Activated naive CD8-positive, alpha-beta T cell treated with anti-CD3 and anti-CD28 coated beads, Interleukin-2, amount 10 ng/mL, durations not matched to agents 7 days and 5 days (primary cell): ENCODE measurements at places on chromosomes 3 and 15. TPM values are rescaled to one million over a fixed set of nuclear protein-coding genes. Genes with fewer than 3 reads are reported as not detected.

GRCh38 chr15:68106656-68107055 is 52.5 kb downstream of the PIAS1 start:
- peaks cover 1% of the 10 kb centered on the region for H3K4me1 ChIP-seq
- no peak overlapping the region for H3K4me3 ChIP-seq
- DNase-seq = no peak
- no peaks in the 10 kb centered on the region for H3K27me3 ChIP-seq

DNA sequence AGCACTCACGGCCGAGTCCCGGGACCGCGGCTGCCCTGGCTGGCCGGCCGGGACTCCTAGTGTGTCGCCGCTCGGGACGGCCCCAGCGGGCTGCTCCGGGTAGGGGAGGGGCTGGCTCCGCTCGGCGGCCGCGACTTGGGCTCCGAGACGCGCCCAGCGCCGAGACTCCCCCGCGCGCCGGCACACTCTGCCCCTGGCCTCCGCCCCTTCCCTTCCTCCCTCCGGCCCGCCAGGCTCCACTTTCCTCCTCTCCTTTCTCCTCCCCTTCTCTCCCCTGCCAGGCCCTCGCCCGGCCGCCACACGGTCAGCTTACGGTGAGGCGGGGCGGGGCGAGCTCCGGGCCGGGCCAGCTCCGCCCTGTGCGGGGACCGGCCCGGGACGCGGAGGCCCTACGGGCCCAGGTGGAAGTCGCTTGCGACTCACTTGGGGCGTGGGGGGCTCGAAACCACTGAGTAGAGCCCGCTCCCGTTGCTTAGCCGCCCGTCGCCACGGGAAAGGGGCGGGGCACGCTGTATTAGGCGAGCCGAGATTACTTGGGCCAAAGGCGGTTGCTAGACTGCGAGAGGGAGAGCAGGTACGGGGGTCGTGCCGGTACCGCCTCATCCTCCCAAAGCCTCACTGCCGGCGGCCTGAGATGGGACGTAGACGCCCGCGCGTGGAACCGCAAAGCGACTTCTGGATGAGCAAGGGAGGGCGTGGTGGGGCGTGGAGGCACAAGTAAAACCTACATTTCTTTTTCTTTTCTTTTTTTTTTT is at the start of gene ITGB5:
Gene ITGB5 (minus strand): TSS at position 189 of the 755 bp plus-strand sequence. CDS start 365 bp downstream, outside the sequence.
- peaks cover 58% of the 10 kb centered on the region for H3K27me3 ChIP-seq
- H3K36me3 ChIP-seq = no peaks in the 10 kb centered on the region

AHSG gene
- not detected for total RNA-seq

DNA sequence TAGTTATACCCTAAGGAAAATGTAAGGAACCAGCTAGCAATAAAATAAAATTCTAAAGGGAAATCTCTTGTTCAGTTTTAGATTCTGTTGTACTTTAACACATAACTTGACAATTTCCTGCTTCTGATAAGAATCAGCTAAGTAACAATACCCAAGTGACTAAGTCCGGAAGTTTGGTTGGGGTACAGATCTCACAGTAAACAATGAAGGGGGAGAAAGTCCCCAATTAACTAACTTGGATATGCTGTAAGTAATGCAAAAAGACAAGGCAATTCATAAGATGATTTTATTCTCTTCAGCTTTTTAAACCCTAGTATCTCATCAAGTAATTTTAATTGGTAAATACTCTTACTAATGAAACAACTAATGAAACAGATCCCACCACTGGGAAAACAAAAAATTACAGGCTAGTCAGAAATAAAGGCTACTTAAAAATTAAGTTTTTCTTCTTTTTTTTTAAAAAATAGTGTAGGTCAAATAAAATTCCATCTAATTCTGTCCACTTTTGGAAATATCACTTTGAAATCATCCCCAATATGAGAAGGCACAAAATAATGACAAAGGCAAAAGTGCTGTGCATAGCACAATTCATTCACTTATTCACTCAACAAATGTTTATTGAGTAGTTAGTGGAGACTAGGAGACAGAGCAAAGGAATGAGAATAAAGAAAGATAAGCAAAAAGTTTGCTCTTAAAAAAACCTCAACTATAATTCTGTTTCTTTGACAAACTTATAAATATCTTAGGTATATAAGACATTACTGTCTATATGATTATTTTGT is 37.8 kb upstream of the IL20RB start:
- peaks cover 29% of the 10 kb centered on the region for H3K36me3 ChIP-seq
- H3K27ac ChIP-seq = peak overlapping the region; percentile 32
- no peaks in the 10 kb centered on the region for H3K27me3 ChIP-seq
- peak overlapping the region; percentile 51 for H3K4me3 ChIP-seq
- no peak for DNase-seq
- peaks cover 50% of the 10 kb centered on the region for H3K4me1 ChIP-seq

DNA sequence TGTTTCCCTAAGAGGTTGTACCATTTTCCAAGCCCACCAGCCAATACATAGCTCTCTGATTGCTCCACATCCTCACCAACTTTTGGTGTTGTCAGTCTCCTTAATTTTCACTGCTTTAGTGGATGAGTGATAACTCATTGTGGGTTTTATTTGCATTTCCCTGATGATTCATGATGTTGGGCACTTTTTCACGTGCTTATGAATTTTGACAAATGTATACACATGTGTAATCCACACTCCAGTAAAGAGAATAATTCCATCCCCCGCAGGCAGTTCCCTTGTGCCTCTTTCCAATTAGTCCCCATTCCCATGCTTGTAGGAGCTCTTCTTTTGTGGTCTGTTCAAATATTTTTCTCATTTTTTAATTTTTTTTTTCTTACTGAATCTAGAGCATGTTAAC is 52.4 kb downstream of the ANP32A start:
- DNase-seq = no peak
- peaks cover 2% of the 10 kb centered on the region for H3K4me1 ChIP-seq
- no peaks in the 10 kb centered on the region for H3K36me3 ChIP-seq
- no peak overlapping the region for H3K4me3 ChIP-seq
- H3K27me3 ChIP-seq = peaks cover 18% of the 10 kb centered on the region

CAND2 gene
- total RNA-seq = 0.79 TPM

DNA sequence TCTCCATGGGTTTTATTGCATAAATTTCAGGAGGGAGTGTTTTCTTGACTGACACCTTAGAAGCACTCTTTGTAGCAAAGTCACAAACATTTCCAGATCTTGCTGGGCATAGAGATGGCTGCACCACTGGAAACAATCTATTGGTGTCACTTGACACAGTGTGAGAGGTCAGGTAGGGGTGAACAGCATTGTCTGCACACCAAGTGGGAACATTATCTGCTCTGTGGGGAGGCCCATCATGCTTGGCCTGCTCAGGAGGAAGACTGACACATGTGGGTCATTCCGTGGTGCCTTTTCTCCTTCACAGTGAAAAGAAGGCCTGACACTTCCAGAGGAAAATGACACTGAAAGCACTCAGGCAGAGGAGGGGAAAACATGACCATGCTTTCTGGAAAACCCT is 149.9 kb upstream of the GALNT15 start:
- H3K27ac ChIP-seq = no peak overlapping the region
- H3K4me1 ChIP-seq = no peaks in the 10 kb centered on the region
- H3K36me3 ChIP-seq = no peaks in the 10 kb centered on the region
- DNase-seq = no peak
- peaks cover 14% of the 10 kb centered on the region for H3K27me3 ChIP-seq

RASL12 gene
- total RNA-seq = not detected

DNA sequence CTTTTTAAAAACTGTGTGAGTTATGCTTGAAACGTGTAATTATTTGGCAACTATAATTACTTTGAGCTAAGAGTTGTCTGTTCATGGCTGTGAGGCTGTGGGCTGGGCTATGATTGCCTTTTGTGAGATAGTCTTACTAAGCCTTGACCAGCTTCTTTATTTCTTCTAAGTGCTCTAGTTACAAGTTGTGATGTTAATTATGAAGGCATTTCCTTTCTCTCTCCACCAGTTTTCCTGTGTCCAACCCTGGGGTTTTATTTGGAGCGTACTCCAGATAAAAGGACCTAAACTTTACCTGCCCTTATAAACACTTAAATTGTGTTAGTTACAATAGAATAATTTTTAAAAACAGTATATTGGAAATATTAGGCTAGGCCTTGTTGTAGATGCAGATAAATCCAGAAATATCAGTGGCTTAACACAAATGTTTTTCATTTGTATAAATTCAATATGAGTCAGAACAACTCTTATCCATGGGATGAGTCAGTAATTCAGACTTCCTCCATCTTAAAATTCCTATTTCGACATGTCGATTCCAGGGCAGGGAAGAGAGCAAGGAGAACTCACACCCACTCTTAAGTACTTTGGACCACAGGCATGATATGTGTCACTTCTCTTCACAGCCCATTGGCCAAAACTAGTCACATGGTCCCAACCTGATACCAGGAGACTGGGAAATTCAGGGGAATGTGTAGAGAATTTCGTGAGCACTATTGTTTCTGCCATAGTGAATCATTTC is 17.0 kb downstream of the TMEM62 start:
- H3K27ac ChIP-seq = no peak overlapping the region
- H3K36me3 ChIP-seq = peaks cover 37% of the 10 kb centered on the region
- DNase-seq = no peak
- no peaks in the 10 kb centered on the region for H3K27me3 ChIP-seq

DNA sequence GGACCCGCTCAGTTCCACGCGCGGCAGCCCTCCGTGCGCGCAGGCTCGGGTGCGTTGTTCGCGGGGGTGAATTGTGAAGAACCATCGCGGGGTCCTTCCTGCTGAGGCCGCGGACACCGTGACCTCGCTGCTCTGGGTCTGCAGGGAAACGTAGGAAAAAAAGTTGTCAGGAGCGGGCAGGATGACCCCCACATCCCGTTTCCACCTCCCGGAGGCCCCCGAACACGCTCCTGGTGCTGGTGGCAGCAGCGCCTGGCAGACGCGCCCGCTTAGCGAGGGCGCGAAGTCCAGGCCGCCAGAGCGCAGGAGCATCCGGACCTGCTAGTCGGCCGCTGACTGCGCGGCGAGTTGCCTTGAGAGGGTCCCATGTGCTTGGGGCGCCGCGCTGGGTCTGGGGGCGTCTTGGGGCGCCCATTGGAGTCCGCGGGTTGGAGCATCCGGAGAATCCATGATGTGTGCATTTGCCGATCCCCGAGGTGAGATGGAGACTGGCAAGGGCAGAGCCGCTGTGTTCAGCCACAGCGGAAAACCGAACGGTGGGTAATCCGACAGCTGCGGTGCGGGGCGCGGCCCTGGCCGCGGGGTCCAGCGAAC is 520 bp downstream of the GREM1 start:
- no peak overlapping the region for H3K27ac ChIP-seq
- peaks cover 79% of the 10 kb centered on the region for H3K27me3 ChIP-seq
- H3K4me3 ChIP-seq = peak overlapping the region; percentile 52
- peak; percentile 49 for DNase-seq
- peaks cover 21% of the 10 kb centered on the region for H3K4me1 ChIP-seq
- no peaks in the 10 kb centered on the region for H3K36me3 ChIP-seq

GRCh38 chr3:138019281-138020069 is 9.5 kb downstream of the CLDN18 start:
- H3K27ac ChIP-seq = no peak overlapping the region
- no peaks in the 10 kb centered on the region for H3K27me3 ChIP-seq
- no peaks in the 10 kb centered on the region for H3K36me3 ChIP-seq
- H3K4me1 ChIP-seq = no peaks in the 10 kb centered on the region
- DNase-seq = no peak

- H3K27me3 ChIP-seq = no peaks in the 10 kb centered on the region
- DNase-seq = no peak
- no peak overlapping the region for H3K4me3 ChIP-seq
These were observed 428.1 kb downstream of the ROBO2 start for GRCh38 chr3:77467702-77468625.

PCOLCE2 gene
- total RNA-seq = not detected

WDR49 gene
- not detected for total RNA-seq

DNA sequence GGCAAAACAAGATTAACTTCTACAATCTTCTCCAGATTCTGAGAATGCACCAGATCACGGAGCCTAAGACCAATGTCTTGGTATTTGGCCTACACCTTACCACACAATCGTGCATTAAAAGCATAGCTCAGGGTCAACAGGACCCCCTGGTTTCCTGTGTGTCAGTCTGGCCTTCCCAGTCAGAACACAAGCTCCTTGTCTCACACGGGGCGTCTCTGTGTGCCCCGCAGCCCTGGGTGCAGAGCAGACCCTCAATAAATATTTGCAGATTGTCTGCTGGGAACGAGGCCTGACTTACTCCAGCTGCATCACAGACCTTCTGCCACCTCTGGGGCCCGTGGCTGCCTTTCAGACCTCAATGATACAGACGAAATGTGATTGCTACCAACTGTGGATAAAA is 82.5 kb upstream of the CTNNB1 start:
- peak overlapping the region; percentile 79 for H3K27ac ChIP-seq
- peaks cover 14% of the 10 kb centered on the region for H3K4me1 ChIP-seq
- peaks cover 1% of the 10 kb centered on the region for H3K36me3 ChIP-seq
- no peak overlapping the region for H3K4me3 ChIP-seq

SLC51A gene
- not detected for total RNA-seq

DNA sequence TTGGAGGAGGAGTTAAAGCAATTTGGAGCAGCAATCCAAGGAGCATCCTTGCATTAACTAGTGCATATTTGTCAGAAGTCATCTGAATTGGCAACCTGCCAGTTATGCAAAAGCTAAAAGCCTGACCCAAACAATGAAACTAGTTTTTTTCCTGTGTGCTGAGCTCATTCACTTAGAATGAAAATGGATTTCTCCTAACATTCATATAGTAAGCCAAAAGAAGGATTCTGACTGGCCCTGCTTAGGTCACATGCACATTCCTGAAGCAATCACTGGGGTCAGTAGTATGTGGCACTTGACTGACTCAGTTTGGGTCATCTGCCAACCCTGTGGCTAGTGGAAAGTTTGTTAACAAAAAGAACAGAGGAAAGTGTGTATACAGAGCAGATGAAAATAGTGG is 30.5 kb downstream of the OXSM start:
- H3K4me3 ChIP-seq = no peak overlapping the region
- H3K4me1 ChIP-seq = no peaks in the 10 kb centered on the region
- no peak overlapping the region for H3K27ac ChIP-seq
- no peak for DNase-seq

DNA sequence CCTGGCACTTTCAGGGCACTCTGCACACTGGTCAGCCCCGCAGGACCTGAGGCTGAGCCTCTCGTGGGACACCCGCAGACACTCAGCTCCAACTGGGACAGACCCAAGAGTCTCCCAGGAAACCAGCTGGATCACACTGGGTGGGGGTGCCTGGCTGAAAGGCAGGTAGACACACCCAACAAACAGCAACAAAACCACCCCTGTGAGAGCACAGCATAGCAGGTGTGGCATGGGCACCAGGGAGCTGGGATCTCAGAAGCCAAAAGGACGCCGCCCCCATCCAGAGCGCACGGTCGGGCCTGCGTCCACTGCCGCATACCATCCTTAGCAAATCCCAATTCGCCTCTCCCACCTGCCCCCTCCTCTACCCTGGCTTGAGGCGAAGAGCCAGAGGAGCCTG is 154.2 kb upstream of the LINGO1 start:
- no peaks in the 10 kb centered on the region for H3K27me3 ChIP-seq
- H3K27ac ChIP-seq = no peak overlapping the region
- H3K36me3 ChIP-seq = no peaks in the 10 kb centered on the region
- no peak overlapping the region for H3K4me3 ChIP-seq
